ENCODE measurements at places on chromosomes 12 and 14. TPM values are rescaled to one million over a fixed set of nuclear protein-coding genes. Genes with fewer than 3 reads are reported as not detected.

DNA sequence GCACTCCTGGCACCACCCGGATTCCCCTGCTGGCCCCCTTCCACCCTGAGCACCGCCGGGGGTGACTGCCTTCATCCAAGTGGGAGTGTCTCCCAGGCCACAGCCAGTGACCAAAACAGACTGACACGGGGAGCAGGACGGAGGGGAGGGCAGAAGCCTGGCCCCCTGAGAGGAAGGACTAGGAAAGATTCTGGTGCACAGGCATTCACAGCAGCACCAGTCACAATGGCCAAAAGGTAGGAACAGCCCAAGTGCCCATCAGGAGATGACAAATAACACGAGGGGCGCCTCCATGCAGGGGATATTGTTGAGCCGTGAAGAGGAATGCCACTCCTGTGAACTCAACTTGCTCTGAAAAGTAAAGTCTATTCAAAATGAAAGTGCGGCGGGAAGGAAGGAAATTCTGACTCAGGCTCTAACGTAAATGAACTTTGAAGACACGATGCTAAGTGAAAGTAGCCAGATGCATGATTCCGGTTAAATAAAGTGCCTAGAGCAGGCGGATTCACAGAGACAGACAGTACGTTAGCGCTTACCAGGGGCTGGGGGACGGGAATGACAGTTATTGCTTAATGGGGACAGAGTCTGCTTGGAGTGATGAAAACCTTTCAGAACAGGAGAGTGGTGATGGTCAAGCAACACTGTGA, 146.1 kb upstream of the NCOR2 start:
- H3K27ac ChIP-seq: no peak overlapping the region
- H3K4me3 ChIP-seq: no peak overlapping the region
- no peak for DNase-seq

DNA sequence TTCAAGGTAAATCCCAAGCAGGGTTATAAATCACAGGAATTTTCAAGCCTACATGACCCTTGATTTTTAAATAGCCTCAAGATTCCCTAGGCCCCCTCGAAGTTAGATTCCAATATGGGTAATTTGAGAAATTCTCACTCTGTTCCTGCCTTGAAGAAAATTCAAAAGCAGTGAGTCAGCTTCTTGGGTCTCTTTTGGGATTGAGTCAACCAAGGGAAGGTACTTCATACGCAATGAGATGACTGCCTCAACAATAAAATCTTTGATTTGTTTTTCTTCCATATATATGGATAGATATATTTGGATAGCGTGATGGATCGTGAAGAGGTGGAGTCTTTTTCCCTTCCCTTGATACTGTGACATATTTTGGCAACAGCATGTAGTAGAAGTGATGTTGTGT, 180.4 kb upstream of the ATP2B1 start:
- no peaks in the 10 kb centered on the region for H3K36me3 ChIP-seq
- no peaks in the 10 kb centered on the region for H3K27me3 ChIP-seq
- H3K4me3 ChIP-seq: no peak overlapping the region
- DNase-seq: no peak
- H3K27ac ChIP-seq: no peak overlapping the region

DNA sequence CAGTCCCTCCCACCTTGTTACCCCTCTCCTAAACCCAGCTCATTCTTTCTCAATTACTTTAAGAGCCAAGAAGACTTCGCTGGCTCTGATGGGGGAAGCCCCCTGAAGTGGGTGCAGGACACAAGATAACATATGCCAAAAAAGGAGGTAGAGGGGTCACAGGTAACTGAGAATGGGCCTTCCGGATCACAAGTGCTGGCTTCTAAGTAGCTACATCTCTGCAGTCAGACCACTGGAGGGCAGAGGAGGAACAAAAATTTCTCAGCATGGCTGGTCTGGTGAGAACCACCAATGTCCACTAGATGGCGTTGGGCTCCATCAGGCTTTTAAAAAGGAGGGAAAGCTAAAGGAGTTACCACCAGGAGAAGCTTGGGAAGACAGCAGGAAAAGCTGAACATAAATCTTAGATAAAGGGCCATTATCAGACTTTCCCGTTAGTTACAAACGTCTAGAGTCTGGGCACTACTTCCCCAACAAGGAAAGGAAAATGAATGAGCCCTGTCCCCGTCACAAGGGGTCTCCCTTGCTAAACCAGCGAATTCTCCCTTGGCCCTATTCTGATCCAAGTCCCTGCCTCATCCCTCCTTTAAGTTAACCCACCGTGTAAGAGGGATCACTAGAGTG, 11.6 kb upstream of the CDH24 start:
- H3K4me1 ChIP-seq: peaks cover 9% of the 10 kb centered on the region
- H3K27ac ChIP-seq: no peak overlapping the region
- no peaks in the 10 kb centered on the region for H3K27me3 ChIP-seq
- DNase-seq: peak; percentile 76
- peaks cover under 1% of the 10 kb centered on the region for H3K36me3 ChIP-seq

The KRT79 gene
- total RNA-seq: not detected

DNA sequence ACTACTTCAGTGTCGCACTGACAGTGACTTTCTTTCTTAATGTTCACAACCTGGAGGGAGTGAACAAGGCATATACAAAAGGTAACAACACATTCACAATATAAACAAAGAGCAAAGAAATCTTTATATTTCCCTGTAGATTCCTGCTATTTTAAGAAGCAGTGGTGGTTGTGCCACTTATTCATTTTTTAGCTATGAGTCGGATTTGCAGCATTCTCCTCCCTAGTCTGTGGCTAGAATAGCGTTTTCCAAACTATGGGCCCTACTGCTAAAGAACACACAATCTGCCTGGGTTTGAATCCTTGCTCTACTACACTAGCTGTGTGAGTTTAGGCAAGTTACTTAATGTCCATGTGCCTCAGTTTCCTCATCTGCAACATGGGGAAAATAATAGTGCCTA, 18.6 kb upstream of the MDM1 start:
- no peaks in the 10 kb centered on the region for H3K27me3 ChIP-seq
- no peak overlapping the region for H3K4me3 ChIP-seq
- DNase-seq: no peak
- H3K4me1 ChIP-seq: no peaks in the 10 kb centered on the region

The PTPN6 gene
- 5.7 TPM for total RNA-seq

GRCh38 chr14:69043596-69044260, 64.6 kb upstream of the ACTN1 start:
- peak; percentile 66 for DNase-seq
- H3K4me3 ChIP-seq: no peak overlapping the region
- H3K36me3 ChIP-seq: no peaks in the 10 kb centered on the region
- H3K27ac ChIP-seq: peak overlapping the region; percentile 47
- H3K27me3 ChIP-seq: no peaks in the 10 kb centered on the region

- peak overlapping the region; percentile 44 for H3K27ac ChIP-seq
- DNase-seq: peak; percentile 39
- peak overlapping the region; percentile 84 for H3K4me3 ChIP-seq
- H3K27me3 ChIP-seq: no peaks in the 10 kb centered on the region
Measured at GRCh38 chr12:130838284-130838950, 633 bp downstream of the STX2 start.

The GPR68 gene
- total RNA-seq: 0.32 TPM

DNA sequence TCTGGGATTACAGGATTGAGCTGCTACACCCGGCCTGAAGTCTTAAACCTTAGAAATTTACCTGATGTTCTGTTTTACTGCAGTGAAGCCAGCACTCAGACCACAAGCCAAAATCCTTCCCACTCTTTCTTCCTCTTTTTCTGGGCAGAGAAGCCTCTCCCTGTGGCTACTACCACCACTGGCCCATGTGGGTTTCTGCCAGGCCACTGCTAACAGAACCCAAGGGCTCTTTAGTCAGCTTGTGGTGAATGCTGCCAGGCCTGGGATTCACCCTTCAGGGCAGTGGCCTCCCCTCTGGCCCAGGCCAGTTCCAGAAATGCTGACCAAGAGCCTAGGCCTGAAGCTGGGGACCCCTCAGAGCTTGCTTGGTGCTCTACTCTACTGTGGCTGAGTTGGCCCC, 35.3 kb downstream of the GAS2L3 start:
- no peaks in the 10 kb centered on the region for H3K4me1 ChIP-seq
- H3K27me3 ChIP-seq: no peaks in the 10 kb centered on the region
- no peak for DNase-seq

DNA sequence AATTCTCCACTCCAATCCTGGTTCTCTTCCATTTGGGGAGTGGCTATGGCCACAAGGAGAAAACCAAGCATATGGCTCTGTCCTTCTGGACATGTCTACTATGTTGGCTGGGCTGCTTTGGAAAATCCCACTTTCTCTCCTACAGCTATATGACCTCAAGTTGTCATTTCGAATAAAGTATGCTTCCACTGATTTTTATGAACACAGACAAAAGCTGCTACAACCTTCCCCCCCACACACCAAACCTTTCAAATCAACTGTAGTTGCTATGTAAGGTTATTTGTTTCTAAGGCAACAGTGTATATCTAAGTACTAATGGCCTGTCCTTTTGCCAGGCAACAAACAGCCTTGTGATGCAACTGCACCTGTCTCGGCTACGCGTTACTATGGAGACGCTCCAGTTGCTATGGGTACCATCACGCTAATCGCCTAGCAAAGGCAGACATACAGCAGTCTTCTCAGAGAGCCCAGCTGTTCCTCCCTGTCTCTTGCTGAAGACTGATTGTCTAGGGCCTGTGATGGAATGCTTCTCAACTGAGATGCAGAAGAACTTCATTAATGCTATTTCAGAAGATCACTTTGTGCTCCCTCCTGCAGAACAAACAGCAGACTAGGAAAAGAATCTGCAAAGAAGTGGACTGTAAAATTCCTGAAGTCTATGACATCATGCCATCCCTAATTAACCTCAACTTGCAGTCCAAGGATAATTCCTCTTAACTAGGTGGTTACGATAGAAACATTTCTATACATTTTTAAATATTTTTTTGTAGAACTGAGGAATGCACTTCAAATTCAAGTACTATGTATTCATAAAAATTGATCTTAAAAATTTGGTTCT, 67.6 kb downstream of the FOXN3 start:
- H3K4me3 ChIP-seq: no peak overlapping the region
- DNase-seq: no peak
- H3K36me3 ChIP-seq: no peaks in the 10 kb centered on the region
- H3K27ac ChIP-seq: no peak overlapping the region

GRCh38 chr12:53326460-53327185, 5.2 kb upstream of the AAAS start:
- no peak for DNase-seq
- no peaks in the 10 kb centered on the region for H3K36me3 ChIP-seq
- peaks cover 5% of the 10 kb centered on the region for H3K4me1 ChIP-seq
- no peak overlapping the region for H3K4me3 ChIP-seq
- no peak overlapping the region for H3K27ac ChIP-seq

The EID3 gene
- total RNA-seq: 5.3 TPM

All from ovary (tissue), 10 donors.